Kidney capillary endothelial cell (primary cell): ENCODE measurements at places on chromosomes 12 and 14.

GRCh38 chr14:68346556-68347343 is 446.1 kb downstream of the ZFP36L1 start:
- DNase-seq = no peak

DNA sequence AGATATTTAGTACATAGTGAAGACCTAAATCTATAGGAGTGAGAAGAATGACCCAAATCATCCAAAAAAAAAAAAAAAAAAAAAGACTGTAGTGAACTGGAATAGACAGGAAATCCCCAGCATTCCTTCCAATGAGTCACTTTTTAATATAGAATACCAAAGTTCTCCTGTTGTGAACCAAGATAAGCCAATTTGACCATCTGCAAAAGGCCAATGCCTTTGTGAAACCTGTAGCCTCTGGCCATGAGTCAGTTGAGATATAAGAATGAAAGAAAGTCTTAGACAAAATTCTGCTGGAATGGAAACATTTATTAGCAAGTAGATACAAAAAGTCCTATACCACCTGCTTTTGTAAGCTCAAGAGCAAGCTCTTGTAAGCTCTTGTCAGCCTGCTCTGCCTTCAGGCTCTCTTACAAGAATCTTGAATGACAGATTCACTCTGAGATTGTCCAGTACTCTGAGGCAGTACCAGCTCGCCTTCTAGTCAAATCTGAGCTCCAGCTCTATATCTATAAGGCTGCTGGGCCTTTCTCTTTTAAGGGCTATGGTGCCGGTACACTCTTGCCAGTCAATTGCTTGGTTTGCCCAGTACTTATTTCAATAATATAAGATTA is 243.0 kb upstream of the TMTC1 start:
- peak; percentile 87 for DNase-seq

DNA sequence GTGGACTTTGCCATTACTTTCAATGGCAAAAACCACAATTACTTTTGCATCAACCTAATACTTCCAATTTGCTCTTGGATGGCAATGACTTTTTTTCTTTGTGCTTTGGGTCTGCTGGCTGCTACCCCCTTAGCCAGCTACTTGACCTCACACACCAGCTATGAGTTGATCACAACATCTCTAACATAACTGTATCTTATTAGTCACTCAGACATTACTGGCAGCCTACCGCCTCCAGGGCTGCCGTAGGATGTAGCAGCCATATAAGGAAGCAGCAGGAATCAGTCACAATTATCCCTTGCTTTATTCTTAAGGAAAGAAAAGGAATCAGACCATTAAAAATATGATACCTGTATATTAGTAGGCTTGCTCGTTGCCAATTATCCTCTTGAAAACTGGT is 260.5 kb downstream of the ADAMTS20 start:
- DNase-seq = peak; percentile 26

- no peak for DNase-seq
These were observed 28.2 kb downstream of the TTC7B start for GRCh38 chr14:90788031-90788430.

DNA sequence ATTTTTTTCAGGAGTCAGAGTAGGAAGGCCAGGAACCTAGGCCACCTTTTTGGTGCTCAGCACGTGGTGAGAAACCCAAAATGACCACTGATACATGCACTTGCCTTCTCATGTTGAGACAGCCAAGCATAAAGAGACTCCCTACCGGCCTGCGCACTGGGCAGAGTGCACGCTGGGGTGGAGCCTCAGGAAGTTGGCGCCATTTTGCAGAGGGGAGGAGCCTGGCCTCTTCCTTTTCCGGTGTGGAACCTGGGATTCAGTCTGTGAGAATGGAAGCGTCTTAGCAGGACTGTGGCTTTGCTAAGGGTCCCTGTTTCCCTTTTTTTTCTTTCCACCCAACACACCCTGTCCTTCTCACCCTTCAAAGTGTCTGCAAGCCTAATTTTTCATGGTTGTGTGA is 62.9 kb upstream of the RTRAF start:
- no peak for DNase-seq

GRCh38 chr12:11688379-11688778 is 38.9 kb downstream of the ETV6 start:
- DNase-seq = no peak

DNA sequence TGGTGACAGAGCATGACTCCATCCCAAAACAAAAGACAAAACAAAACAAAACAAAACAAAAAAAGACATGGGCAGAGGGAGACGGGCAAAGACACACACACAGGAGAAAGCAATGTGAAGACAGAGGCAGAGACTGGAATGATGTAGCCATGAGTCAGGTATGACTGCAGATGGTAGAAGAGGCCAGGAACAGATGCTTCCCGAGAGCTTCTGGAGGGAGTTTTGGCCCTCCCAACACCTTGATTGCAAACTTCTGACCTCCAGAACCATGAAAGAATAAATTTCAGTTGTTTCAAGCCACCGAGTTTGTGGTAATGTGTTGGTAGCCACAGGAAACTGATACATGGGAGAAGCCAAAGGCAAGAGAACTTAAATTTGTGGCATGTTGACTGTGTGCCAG is 27.1 kb downstream of the VWF start:
- DNase-seq = peak; percentile 92

DNA sequence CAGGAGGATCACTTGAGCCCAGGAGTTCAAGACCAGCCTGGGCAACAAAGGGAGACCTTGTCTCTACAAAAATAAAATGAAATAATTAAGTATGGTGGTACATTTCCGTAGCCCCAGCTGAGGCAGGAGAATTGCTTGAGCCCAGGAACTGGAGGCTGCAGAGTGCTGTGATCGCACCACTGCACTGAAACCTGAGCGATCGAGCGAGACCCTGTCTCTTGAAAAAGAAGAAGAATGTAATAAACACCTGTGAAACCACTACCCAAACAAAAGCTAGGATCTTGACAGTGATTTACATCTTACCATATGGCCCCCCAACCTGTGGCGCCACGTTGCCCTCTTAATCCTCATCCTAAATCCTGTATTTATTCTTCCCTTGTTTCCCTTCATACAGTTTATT is 5.7 kb upstream of the DTX1 start:
- DNase-seq = no peak

DNA sequence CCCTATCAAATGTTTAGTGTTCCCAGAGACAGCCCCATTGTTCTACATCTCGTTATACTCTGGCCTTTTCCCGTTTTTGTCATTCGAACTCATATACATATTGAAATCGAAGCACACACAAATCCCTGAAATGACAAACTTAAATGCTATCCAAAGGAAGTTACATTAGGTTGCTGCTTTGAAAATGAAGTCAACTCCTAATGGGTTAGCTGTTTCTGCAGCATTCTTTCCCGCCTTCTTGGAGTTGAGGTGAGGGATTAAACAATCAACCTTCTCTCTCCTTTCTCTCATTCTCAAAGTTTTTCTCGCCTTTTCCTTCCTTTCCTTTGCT is 642 bp upstream of the PHC1 start:
- DNase-seq = no peak

GRCh38 chr14:99530407-99531155 is 49.4 kb downstream of the CCNK start:
- DNase-seq = no peak

- DNase-seq = no peak
These were observed at the start of gene LRCOL1 for GRCh38 chr12:132610051-132610759. Gene LRCOL1 (minus strand): TSS chr12:132610582. CDS start chr12:132606251, 4,331 bp downstream.

- DNase-seq = no peak
These were observed 33.4 kb upstream of the HSPB8 start for GRCh38 chr12:119145367-119145766.

DNA sequence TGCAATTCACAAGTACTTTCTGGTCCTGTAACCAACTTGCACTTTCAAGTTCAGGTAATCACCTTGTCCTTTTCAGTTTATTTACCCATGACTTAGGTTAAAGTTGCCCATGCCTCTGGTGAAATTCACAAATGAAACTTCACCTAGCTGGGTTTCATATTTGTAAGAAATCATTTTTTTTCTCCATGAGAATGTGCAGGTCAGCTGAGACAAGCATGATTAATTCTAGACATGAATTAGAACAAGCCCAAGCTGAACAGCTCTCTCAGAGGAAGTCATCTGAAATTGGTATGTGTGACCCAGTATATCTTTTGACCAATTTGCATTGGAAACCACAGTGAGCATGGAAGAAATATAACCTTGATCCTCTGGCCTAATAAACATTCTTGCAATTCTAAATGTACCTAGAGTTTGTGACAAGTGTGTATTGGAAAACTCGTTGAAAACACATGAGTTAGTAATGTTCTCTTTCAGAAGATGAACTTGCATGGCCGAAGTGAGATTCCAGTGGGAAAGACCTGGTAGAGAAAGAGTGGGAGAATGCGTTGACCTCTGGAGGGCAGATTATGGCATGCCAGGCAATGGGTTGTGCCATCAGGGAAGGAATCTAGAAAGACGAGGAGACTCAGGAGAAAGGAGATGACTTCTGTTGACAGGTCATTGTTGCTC is 486.5 kb downstream of the ZFP36L1 start:
- DNase-seq = no peak

DNA sequence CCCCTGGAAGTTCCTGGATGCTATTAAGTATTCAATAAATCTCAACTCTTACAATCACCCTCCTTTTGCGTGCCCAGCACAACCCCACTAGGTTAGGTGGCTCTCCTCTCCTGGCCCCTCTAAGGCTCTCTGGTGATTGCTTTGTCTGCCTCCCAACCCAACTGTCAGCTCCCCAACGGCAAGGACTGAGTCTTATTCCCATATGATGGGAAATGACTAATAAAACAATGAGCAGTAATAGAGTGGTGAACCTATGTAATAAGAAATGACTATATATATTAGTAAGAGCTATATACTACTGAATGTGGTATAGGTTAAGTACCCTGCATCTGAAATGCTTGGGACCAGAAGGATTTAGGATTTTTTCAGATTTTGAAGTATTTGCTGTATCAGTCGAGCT is 8.1 kb downstream of the APPL2 start:
- DNase-seq = no peak

GRCh38 chr12:93819050-93819491 is 141.9 kb downstream of the CRADD start:
- no peak for DNase-seq

- DNase-seq = peak; percentile 48
These were observed 77.8 kb downstream of the VCPKMT start for GRCh38 chr14:50038398-50039119.

GRCh38 chr12:97452230-97452629 is 10.4 kb upstream of the RMST start:
- no peak for DNase-seq

DNA sequence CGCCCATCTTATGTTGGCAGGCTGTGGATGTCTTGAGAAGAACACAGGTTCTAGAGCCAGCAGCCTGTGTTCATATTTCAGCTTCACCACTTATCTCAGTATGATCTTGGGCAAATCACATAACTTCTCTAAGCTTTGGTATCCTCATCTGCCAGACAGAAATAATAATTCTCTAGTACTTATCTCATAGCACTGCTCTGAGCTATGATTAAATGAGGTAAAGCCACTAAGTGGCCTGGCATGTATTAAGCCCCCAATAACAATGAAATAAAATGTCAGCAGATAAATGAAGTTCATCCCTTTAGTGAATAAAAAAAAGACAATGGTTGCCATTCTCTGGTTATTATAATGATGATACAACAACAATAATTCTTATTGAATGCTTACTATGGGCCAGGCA is 104.9 kb upstream of the EEA1 start:
- no peak for DNase-seq

- DNase-seq = peak; percentile 56
These were observed 8.6 kb downstream of the TC2N start for GRCh38 chr14:91858536-91859275.

DNA sequence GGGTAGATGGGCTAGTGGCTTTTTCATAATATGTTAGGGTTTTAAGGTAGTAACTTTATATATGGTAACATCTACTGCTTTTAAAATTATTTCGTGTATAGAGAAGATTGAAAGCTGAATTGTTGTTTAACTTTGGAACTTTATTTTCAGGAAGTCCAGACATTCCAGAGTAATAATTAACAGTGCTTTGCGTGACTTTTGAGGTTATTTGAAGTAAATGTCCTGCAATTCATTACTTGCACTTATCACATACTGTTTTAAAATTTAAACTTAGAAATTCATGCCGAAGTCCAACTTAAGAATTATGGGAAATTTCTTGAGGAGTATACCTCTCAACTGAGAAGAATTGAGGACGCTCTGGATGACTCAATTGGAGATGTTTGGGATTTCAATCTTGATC is 3.3 kb downstream of the WASHC4 start:
- DNase-seq = peak; percentile 17

DNA sequence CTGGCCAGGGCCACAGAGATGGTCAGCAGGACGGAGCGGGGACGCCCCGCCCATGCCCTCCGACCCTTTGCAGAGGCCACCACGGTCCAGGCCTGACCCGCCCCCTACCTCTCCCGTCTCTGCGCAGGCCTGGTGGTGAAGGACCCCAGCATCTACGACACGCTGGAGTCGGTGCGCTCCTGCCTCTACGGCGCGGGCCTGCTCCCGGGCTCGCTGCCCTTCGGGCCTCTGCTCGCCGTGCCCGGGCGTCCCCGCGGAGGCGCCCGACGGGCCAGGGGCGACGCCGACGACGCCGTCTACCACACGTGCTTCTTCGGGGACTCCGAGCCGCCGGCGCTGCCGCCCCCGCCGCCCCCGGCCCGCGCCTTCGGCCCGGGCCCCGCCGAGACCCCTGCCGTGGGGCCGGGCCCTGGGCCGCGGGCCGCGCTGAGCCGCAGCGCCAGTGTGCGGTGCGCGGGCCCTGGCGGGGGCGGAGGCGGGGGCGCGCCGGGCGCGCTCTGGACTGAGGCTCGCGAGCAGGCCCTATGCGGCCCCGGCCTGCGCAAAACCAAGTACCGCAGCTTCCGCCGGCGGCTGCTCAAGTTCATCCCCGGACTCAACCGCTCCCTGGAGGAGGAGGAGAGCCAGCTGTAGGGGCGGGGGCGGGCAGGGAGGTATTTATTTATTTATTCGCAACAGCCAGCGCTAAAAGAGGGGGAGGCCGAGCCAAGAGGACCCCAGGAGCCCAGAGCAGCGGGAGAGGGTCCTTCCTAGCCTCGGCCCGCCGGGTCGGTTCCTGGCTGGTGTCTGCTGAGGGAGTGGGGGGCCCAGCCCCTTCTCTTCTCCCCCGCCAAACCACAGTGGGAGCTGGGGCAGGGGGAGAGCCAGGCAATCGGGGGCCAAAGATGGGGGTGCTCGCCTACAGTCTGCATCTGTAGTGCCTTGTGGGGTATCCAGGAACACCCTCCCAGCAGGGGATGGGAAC is 8.1 kb downstream of the TAMALIN start:
- no peak for DNase-seq

DNA sequence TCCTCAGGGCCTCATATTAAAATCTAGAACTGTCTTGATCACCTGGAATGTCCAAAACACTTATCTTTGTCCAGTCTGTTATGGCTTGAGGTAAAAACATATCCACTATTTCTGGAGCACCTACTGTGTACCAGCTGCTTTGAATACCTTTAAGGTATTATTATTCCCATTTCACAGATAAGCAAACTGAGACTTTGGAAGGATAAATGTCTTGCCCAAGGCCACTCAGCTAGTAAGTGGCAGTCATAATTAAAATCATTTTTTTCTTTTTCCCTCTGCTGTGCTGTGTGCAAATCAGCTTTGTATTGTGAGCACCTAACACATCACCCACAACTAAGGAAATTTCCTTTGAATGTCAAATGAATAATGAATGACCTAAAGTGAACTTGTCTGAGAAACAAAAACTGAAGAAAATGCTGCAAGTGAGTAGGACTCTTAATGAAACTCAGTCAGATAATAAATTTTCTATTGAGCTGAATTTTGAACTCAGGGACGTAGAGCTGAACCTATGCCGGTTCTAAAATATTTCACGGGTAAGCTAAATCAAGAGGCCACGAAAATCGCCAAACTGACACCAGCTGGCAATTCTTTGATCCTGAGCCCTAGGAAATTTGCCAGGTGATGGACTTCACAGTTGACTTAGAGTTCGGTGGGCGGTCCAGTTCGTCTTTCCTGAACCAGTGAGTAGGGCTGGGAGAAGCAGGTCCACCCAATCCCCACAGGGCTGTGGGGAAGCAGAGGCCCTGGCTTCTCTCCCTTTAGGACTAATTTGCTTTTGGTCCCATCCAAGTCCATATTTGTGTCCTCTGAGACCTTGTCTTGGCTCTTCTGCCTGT is 159.7 kb upstream of the PWP1 start:
- DNase-seq = no peak
